ENCODE measurements at places on chromosomes 12 and 14.

- no peak for DNase-seq
These were observed 204.1 kb downstream of the GXYLT1 start for GRCh38 chr12:41940571-41940970.

DNA sequence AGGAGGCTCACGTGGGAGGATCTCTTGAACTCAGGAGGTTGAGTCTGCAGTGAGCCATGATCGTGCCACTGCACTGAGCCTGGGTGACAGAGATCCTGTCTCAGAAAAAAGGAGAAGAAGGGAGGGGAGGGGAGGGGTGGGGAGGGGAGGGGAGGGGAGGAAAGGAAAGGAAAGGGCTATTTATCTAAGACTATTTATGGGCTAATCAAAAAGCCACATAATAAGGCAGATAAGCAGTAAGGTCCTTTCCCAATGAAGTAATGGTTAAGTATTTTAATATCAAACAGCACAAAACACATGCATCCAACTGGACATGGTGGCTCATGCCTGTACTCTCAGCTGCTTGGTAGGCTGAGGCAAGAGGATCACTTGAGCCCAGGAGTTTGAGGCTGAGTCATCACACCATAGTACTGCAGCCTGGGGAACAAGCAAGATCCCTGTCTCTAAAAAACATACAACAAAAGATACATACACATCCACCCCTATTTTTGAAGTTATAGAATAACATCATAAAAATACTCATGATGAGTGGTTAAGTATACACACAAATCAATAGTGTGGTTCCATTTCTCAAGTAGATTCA is 9.7 kb downstream of the PAWR start:
- no peak for DNase-seq

- DNase-seq, result no peak
These were observed 156.0 kb downstream of the DAD1 start for GRCh38 chr14:22433069-22433468.

GRCh38 chr14:31194661-31195060 is 12.9 kb downstream of the HECTD1 start:
- DNase-seq, result no peak

GRCh38 chr12:6208130-6208529 is 7.9 kb downstream of the CD9 start:
- no peak for DNase-seq

DNA sequence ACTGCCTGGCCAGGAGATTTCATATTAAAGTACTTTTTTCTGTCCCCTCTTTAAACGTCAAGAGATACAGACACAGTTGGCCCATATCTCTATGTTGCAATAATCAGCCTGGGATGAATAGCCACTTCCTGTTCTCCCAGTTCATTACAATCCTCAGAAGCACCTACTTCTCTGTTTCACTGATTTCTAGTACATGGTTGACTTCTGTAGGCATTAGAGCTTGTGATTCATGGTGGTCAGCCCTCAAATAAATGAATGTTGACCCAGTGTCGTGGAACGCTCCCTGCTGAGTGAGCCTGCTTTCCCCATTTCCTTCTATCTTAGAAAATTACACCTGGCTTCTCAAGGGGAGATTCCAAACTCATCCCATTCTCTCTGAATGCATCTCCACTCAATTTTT is 416.7 kb downstream of the PDZRN4 start:
- no peak for DNase-seq

GRCh38 chr12:104480012-104480411 is 23.3 kb downstream of the CHST11 start:
- DNase-seq, result no peak

GRCh38 chr12:132277374-132277941 is 51.9 kb downstream of the GALNT9 start:
- DNase-seq, result no peak

GRCh38 chr12:132461526-132461925 is 28.4 kb upstream of the FBRSL1 start:
- no peak for DNase-seq

DNA sequence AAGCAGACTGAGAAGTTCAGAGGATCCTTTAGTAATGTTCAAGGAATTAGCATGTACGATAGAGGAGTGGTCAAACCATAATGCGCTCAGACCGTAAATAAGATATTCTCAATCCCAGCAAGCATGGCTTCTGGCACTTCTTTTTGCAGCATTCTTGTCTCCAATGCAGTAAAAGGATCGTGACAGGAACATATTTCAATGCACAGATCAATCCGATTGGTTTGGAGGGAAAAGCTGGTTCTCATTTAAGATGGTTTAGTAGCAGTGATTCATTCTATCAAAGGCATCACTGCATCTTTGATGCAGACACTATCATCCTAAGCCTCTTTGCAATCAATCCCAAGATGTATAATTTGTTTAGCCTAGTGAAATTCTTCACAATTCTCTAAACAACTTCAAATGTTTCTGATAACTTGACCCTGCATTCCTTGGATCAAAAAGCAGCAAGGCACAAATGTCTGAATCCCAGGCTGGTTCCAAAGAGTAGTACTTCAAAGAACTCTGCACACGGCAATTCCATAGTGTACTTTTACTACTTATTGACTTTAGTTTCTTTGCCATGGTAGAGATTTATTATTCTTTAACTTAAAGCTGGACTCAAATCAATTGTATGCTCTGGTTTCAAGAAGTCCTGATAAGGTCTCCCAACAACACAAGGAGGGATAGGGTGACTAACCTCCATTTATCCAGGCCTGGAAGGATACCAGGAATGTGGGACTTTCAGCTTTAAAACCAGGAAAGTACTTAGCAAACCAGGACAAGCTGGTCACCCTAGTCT is 96.8 kb upstream of the MDM1 start:
- no peak for DNase-seq

DNA sequence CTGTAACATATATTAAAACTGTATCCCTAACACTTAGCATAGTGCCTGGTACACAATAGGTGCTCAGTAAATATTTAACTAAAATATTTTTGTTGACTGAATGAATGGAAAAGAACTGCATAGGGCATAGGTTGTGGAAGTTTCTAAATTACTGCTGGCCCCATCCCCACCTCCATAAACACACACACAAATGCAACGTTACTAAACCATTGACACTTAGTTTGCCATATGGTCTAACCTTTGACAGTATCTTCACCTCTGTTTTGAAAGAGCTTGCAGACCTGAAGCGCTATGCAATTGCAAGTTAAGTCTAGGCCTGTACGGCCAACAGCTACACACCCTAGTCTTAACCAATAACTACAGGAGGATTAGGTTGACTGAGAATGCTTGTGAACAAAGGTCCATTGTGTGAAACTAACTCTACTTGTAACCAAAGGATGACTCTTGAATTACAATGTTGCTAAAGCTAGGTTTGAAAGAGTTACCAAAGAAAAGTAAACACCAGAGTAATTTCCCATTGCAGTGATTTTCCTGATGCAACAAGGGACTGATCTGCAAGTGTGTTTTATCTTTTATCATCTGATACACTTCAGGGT is 924 bp upstream of the MANSC1 start:
- DNase-seq, result no peak

DNA sequence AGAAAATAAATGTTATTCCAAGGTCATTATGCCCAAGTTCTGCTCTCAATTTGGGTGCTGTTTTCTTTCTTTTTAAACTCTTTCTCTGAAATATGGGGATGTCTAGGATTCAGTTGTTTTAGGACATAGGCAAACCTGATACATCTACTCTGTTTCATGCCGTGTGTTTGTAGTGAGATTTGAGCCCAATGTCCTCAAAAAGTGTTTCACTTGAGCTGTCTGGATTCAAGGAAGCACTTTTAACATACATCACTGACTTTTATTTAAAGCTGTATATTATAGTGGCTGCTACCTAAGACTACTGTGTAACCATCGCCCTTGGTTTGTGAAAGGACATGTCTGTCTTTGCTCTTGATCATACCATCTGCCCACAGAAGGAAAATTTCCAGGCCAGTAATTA is 709.3 kb upstream of the STXBP6 start:
- DNase-seq, result no peak

DNA sequence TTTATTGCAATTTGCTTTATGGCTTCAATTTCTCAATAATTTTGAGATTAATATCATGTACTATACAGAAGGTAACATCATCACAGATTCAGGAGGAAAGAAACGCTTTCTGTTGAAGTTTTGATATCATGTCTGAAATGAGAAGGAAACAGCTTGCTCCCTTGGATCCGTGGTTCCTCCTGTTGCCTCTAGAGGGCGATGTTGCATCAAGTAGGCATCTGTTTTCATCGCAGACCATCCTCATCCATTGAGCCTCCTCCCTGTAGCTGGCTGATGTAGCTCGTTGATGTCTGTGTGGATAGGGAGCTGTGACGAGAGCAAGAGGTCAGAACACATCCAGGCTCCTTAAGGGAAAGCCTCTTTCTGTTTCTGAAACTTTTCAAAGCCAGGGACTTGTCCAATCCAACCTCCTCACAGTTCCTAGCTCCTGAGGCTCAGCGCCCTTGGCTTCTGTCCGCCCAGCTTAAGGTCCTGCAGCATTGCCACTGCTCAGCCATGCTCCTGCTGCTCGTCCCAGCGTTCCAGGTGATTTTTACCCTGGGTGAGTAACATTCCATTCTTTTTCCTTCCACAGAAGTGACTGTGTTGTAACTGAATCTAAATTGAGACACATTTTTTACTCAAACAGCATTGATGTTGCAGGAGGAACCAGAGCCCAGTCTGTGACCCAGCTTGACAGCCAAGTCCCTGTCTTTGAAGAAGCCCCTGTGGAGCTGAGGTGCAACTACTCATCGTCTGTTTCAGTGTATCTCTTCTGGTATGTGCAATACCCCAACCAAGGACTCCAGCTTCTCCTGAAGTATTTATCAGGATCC is 304.8 kb upstream of the OR4E1 start:
- peak; percentile 55 for DNase-seq

DNA sequence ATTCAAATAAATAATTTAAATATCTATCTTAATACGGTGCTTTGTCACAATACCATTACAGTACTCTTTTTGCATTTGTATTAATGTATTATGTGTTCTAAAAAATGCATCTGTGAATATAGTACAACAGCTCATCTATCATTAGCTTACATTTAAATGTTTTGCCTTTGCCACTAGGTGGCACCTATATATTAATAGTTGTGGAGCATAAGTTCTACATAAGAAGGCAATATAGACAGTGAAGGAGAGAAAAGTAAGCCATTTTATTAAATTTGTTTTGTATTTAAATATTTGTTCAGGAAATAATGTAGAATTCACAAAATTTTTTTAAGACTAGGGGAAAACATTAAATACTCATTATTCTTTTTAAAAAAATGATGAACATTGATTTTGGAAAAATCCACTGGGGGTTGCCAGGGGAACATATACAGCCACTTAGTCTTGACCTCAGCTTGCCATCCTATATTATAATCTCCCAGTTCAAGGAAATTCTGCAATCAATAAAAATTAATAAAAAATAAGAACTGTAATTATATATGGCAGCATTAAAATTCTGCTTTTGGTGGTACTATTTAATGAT is 9.8 kb downstream of the CCER1 start:
- DNase-seq, result no peak

GRCh38 chr14:61471297-61472005 is 150.1 kb downstream of the PRKCH start:
- no peak for DNase-seq

- no peak for DNase-seq
These were observed 230.3 kb downstream of the BCAT1 start for GRCh38 chr12:24718617-24719016.

GRCh38 chr12:131348646-131349045 is 362.2 kb upstream of the SFSWAP start:
- no peak for DNase-seq

- DNase-seq, result no peak
These were observed 164.3 kb upstream of the TMPO start for GRCh38 chr12:98351089-98351488.

- DNase-seq, result no peak
These were observed 498 bp downstream of the GPR132 start for GRCh38 chr14:105064721-105065143.

DNA sequence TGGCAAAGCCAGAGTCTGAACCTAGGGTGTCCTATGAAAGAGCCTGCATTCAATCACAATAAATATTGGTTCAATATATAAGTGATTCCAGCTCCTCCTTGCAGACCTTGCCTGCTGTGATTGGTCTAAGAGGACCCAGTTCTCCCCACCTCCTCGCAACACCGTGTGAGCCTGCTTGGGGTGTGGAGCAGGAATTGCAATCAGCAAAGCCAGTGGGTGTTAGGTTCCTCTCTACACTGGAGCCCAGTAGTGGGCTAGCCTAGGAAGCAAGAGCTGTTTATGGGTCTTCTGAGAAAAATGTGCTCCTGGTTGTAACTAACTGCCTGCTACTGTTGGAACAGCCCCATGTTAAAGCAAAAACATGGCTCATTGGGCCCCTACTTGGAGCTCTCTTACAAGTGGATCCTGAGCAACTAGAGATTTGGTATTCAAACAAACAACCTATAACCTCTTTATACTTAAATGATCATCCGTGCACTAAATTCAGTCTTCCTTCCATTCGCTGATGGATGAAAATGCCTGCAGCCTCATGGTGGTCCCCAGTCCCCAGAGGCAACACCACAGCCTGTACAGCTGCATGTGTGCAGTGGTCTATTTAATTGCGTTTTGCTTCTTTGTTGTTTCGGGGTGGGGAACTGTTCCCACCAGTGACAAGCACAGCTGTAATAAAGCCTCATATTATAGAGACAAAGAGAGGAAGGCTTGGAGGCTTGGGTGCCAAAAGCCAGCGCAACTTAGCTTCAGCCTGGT is 3.7 kb upstream of the SELPLG start:
- no peak for DNase-seq

DNA sequence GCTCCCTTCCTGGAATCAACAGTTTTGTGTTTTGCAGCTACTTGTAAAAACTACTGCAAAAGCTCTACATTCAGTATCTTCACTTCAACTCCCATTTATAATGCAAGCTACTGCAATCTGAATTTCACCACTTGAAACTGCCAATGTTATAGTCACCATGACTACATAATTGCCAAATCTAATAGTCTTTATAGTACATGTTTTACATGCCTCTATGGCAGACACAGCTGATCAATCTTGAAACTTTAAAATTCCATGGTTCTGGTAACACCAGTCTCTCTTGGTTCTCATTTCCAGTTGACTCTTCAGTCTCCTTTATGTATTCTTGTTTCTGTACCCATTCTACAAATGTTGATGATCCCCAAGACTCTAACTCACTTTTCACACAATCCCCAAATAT is 185.9 kb downstream of the MED13L start:
- no peak for DNase-seq
